ENCODE measurements at places on chromosomes 16 and 17. TPM values are rescaled to one million over a fixed set of nuclear protein-coding genes. Genes with fewer than 3 reads are reported as not detected.

The CDH1 gene
- total RNA-seq, result not detected

DNA sequence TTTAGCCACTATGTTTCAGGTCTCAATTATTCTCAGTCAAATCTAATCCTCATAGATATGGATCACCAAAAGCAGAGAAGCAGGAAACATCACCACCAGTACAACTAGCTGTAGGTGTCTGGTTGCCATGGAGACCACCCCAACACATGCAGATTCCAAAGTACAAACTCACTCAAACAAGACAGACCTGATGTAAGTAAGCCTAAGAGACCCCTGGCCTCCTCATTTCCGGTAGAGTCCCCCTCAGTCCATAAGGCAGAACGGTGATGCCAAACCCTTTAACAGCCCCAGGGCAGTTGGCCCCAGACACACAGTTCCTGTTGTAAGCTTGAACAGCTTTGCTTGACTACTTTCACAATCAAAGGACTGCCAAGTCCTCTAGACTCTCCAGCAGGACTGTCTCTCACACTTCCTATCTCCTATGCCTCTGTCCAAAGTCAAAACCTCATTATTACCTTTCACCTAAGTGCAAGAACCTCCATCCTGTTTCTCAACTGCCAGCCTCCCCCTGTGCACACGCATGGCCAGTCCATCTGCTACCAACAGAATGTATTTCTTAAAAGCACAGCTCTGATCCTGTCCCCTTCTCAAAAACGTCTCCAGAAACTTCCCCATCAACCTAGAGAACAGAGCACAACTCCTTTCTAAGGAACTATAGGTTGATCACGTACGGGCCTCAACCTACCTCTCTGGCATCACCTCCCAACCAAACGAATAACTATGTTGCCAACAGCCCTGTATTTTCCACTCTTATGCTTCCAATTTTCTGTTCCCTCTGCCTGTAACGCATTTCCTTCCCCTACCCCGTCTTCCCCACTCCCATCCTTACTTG lies 23.9 kb downstream of the SLC39A11 start:
- peak; percentile 12 for DNase-seq

DNA sequence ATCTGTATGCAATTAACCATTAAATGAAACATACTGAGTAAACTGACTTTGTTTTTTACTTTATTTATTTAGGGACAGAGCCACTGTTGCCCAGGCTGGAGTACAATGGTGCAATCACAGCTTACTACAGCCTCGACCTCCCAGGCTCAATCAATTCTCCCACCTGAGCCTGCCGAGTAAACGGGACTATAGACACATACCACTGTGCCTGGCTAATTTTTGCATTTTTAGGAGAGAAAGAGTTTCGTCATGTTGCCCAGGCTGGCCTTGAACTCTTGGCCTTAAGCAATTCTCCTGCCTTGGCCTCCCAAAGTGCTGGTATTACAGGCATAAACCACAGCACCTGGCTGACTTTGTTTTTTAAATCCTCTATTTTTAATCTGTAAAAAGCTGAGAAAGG lies 42.6 kb downstream of the ANKFY1 start:
- DNase-seq, result no peak

GRCh38 chr17:5446786-5447185 lies 7.8 kb upstream of the C1QBP start:
- no peak for DNase-seq

All from dermis microvascular lymphatic vessel endothelial cell (primary cell).